ENCODE measurements at places on chromosomes 5 and 9.

DNA sequence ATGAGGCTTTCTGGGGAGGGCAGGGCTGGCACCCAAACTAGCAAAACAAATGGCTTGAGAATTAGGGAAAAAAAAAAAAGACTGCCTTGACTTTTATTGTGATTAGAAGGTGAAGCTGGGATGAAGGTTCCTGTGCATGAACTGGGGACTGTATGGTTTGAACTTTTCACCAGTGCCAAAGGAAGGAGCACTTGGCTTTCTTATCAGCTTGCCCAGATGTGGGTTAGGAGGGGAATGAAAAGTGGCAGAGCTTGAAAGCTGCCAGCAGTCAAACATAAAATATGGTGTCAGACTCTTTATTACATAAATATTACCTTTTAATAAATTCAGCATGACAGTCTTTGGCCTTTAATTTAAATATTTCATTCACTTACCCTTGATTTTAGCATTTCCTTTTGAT lies 182.5 kb downstream of the PSAT1 start:
- DNase-seq, result no peak

DNA sequence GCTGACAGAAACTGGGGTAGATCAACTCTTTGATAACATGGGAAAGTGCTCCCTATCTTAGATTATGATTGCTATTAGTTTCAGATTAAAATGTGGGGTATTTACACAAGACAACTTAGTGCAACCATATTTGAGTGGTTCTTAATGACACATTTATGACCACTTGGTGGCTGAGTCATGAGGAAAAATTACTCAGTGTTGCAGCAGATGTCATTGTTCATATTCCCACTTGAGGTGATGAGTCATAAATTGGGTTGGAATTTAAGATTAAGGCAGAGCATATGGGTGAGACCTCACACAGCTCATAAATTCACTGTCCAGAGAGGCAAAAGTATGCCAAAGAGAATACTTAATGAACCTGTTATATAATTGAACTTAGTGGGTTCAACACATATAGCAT lies 408.3 kb downstream of the DMRT2 start:
- DNase-seq, result no peak

- DNase-seq, result no peak
Observed at GRCh38 chr9:69483886-69484422, 158.9 kb downstream of the ENTREP1 start.

DNA sequence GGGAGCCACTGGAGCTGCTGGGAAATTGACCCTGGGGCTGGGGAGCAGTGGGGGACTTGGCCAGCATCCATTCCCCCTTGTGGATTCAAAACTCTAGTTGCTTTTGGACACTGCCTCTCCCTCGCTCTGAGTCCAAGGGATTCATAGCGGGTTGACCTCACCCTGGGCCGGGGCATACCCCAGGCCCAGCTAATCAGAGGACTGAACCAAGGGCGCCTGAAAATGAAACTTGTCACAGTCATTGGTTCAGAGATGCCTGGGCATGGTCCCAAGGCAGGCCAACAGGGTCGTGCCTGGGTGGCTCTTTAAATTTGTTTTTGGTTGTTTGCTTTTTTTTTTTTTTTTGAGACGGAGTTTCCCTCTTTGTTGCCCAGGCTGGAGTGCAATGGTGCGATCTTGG lies 22.6 kb downstream of the STK10 start:
- no peak for DNase-seq

GRCh38 chr9:35675204-35675603 lies 1.5 kb downstream of the CA9 start:
- DNase-seq, result no peak

All from NCI-H1930 (cell line).